ENCODE measurements at places on chromosomes 3 and 15. TPM values are rescaled to one million over a fixed set of nuclear protein-coding genes. Genes with fewer than 3 reads are reported as not detected.

GRCh38 chr3:186400662-186401061 is 38.6 kb upstream of the DGKG start:
- no peak for DNase-seq

GRCh38 chr3:28612232-28612631 is 263.6 kb upstream of the AZI2 start:
- DNase-seq, result no peak

GRCh38 chr3:71564361-71564760 is 19.2 kb downstream of the FOXP1 start:
- DNase-seq, result no peak

DNA sequence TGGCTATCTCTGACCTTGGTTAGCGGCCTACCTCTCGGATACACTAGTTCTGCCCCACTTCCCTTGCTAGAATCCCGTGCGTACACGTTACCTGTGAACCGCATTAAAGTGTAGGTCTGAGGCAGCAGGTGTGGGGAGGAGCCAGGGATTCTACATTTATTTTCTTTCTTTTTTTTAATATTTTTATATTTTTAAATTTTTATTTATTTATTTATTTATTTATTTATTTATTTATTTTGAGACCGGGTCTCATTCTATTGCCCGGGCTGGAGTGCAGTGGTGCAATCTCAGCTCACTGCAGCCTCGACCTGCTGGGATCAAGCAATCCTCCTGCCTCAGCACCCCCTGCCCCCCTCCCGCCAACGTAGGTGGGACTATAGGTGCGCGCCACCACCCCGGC is 60.9 kb upstream of the NR2E3 start:
- DNase-seq, result no peak

DNA sequence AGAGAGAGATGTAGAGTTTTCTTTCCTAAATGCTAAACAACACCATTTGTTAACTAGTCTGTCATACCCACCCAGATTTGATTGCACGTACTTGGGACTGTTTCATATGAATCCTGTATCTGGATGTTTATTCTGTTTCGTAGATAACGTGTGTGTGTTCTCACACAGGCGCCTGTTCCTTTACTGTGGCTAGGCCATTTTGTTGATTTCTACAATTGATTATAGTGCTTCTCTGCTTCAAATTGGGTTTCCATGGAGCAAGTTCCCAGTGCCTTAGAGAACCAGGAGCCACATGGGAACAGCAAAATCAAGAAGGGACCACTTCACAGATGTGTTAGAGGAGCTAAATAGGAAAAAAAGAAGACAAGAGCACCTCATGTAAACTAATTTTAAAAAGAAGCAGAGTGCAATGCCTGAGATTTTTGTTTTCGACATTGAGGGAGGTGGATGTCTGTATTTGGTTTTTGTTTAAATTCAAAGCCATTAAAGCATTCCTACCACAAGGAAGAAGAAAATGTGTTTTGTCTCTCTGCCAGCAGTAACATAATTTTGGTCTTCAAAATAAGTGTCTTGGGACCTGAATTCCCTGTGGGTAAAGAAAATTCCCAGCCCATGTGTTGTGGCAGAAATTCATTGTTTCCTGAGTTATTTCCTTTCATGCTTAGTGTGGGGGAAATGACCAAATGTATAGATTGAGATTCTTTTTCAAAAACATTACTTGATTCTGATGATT is 424.0 kb upstream of the C2CD4B start:
- no peak for DNase-seq

Gene ANKRD34C
- not detected for total RNA-seq

Gene RASGRF1
- total RNA-seq, result 1.8 TPM

Gene C2CD4A
- total RNA-seq, result 0.87 TPM

Gene PLIN1
- total RNA-seq, result not detected

Measured in lung microvascular endothelial cell (primary cell).